ENCODE measurements at places on chromosomes 13 and 19.
A peak's percentile ranks its signal among the peaks of the same experiment; 100 is the strongest.

DNA sequence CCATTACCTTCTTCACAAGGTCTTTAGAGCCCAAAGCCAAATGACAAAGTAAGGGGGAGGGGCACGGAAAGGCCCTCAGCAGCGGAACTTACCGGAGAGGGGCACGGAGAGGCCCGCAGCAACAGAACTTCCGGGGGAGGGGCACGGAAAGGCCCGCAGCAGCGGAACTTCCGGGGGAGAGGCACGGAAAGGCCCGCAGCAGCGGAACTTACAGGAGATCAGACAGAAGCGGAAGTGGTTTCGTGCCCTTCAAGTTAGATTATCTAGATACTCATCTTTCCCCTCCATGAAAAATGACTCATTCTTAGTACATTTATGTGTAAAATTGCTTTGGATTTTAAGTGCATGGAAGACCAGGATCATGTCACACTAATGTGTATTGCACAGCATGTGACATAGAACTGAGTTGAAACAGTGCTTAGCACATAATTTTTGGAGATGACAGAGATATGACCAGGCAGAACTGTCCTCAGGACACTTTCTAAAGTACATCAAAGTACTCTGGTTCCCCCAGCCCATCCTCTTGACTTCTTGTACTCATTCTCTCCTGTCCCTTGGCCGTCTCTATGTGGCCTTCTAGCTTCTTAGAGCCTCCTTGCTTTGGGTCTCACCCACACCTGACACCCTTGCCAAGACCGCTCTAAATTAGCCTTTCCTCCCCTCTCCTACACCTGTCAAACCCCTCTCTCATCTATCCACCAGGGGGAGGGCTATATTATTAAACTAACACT, 25.7 kb upstream of the TPTE2 start:
- no peak for DNase-seq

- peak; percentile 17 for DNase-seq
Measured at GRCh38 chr19:47157431-47158321, 27.0 kb downstream of the SAE1 start.

DNA sequence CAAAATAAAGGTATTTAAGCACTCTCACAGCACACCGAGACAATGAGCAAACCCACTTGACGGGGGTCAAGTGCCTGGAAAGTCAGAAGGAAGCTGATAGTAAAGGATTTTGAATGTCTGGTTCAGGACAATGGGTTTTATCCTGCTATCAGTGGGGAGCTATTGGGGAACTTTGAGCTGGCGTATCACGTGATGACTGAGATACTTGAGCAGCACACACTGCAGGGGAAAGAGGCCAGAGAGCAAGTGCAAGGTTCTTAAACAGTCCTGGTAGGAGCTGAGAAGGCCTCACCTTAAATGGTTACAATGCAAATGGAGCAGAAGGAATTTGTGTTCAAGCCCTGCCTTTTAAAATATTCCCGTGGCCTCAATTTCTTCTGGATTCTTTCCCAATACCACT, 225.3 kb downstream of the LACC1 start:
- no peak for DNase-seq

DNA sequence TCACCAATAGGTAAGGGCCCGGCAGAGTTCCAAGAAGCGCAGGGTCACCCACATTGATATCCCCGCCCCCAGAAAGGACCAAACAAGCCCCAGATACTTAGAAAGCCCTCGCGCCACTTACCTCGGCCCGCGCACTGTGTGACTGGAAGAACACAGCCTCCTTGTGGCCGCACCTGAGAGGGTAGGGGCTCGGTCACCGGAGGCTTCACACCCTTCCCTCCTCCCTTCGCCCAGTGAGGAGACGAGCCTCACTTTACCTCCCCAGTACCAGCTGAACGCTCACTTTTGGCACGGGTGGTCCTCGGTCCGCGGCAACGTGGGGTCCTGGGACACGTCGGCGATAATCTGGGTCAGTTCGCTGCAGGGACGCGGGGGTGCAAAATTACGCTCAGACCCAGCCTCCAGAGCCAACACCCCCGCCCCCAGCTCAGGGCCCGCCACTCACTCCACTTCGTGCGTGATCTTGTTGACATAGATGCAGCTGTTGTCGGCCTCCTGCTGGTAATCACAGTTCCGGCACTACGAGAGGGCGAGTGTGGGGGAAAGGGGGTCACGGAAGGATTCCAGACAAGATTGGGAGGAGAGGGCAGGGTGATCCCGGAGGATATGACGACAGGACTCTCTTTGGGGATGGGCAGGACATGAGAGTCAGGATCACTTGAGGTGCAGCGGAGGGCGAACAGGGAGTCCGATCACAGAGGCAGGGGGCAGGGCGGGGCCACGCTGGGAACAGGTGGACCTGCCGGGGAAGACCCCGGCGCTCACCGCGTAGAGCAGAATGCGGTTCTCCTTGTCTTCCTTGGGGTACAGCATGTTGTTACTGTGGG, 568 bp downstream of the POLR2I start:
- peak; percentile 39 for DNase-seq

- DNase-seq, result no peak
Measured at GRCh38 chr19:47653856-47654255, 44.9 kb downstream of the BICRA start.

- no peak for DNase-seq
Measured at GRCh38 chr13:79382545-79383275, 23.3 kb downstream of the RBM26 start.

DNA sequence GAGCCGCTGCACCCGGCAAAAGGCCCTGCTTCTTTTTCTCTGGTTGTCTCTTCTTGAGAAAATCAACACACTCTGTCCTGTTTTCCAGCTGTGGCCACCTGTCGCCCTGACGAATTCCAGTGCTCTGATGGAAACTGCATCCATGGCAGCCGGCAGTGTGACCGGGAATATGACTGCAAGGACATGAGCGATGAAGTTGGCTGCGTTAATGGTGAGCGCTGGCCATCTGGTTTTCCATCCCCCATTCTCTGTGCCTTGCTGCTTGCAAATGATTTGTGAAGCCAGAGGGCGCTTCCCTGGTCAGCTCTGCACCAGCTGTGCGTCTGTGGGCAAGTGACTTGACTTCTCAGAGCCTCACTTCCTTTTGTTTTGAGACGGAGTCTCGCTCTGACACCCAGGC, 17.2 kb downstream of the LDLR start:
- no peak for DNase-seq

GRCh38 chr19:16293118-16294091, 31.2 kb upstream of the KLF2 start:
- DNase-seq, result peak; percentile 4

- DNase-seq, result no peak
Measured at GRCh38 chr13:78868991-78869390, 210.0 kb upstream of the OBI1 start.

- no peak for DNase-seq
Measured at GRCh38 chr13:49494645-49495044, 1.1 kb upstream of the PHF11 start.

DNA sequence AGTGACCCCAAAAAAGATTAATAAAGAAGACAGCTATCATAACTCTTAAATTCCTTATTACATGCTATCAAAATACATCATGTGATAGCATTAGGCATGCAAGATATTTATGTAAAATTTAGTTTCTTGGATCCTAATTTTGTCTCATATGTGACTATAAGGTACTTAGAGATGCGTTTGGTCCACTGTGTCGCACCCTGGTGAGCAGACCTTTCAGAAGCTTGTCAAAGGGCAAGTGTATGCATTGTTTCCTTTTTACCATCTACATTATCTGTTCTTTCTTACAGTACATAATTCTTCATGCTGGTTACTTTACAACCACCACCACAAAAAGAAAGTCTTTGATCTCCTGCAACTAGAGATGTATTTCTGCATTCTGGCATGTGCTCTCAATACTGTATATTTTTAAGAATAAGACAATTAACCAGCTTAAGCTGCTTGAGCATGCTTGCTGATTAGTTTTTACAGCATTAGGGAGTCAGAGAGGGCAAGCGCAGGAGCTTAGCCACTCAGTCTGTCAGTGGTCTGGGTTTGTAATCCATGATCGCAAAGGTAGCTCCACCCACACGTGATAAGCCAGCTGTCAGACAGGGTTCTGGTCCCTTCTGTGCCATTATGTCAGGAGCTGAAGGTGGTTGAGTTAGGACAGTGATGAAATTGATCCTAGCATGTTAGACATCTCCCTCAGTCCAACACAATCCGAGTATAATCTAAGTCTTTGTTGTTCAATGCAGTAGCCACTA, 500.9 kb downstream of the MYO16 start:
- no peak for DNase-seq

DNA sequence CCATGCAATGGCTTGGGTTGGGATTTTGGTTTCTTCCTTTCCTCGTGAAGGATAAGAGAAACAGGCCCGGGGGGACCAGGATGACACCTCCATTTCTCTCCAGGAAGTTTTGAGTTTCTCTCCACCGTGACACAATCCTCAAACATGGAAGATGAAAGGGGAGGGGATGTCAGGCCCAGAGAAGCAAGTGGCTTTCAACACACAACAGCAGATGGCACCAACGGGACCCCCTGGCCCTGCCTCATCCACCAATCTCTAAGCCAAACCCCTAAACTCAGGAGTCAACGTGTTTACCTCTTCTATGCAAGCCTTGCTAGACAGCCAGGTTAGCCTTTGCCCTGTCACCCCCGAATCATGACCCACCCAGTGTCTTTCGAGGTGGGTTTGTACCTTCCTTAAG, 24.1 kb downstream of the SPC24 start:
- DNase-seq, result no peak

GRCh38 chr13:71149498-71150363, 717.3 kb downstream of the DACH1 start:
- DNase-seq, result no peak

GRCh38 chr13:40191186-40191980, 475.1 kb downstream of the FOXO1 start:
- DNase-seq, result peak; percentile 63

- no peak for DNase-seq
Measured at GRCh38 chr13:113063091-113063491, 42.5 kb upstream of the F7 start.

- DNase-seq, result no peak
Measured at GRCh38 chr19:42424345-42424707, 2.9 kb downstream of the LIPE start.

DNA sequence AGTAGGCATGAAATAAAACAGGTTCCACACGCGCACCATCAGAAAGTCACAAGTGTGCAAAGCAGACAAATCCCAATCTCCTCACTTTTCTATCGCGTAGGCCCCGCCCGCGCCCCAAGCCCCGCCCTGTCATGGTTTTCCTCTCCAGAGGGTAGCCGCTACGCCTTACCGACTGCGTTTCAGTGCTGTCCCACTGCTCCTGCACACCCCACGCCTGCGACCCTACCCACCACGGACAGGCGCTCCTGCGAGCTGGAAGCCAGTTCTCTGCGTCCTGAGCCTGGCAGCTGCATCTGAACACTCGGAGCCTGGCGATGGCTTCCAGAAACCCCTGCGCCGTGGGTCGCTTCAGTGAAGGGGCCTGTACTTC, 379 bp upstream of the ZNF470 start:
- peak; percentile 6 for DNase-seq

GRCh38 chr13:79034341-79034740, 371.7 kb downstream of the RBM26 start:
- no peak for DNase-seq

- DNase-seq, result no peak
Measured at GRCh38 chr13:39335721-39336120, 267.3 kb downstream of the LHFPL6 start.

DNA sequence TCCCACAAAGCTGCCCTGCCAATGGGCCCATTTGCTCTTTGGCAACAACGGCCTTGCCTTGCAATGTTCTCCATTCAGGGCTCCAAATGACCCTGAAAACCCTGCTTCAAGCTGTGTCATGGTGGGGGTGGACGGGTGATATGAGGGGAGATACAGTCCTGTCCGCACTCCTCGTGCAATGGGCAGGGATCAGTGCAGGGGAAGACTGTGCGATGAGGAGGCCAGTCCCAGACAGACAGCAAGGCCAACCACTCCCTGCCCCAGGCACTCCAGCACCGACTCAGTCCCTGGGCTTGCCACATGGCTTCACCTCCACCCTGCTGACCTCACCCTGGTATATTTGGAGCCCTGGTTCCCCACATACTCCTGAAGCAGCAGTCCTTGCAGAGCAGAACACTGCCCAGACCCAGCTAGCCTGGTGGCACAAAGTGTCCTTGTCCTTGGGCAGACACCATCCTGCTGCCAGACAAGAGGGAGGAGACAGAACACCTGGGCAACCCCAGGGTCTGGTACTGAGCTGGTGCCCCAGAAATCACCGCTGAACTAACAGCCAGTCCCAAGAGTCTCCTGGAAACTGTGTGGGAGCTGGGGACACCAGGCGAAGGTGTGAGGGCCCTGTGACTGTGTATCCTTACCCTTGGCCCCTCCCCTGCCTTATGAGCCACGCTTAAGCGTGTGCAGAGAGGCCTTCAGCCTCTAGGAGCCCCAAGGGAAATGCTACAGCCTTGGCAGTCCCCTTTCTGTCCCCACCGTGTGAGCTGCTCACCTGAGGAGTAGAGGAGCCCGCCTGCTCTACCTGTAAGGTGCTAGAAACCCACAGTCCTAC, 9.1 kb upstream of the SLC35E1 start:
- DNase-seq, result no peak

- DNase-seq, result no peak
Measured at GRCh38 chr13:30435911-30436451, 13.7 kb downstream of the UBE2L5 start.

DNA sequence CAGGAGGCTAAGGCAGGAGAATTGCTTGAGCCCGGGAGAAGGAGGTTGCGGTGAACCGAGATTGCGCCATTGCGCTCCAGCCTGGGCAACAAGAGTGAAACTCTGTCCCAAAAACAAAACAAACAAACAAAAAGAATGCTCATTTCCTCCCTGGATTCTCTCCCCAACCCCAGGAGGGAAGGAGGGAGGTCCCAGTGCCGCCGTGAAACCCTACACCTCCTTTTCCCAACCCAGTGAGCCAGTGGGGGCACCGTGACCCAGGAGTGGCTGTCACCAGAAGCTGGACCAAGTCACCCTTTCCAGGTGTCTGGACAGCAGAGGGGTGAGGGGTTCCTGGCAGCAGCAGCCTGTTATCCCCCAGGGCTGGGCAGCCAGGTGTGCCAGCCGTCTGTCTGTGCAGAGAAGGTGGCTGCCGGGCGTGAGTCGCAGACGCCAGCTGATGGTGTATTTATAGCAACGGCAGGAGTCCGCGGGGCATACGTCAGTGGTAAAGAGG, 23.5 kb downstream of the NFIC start:
- DNase-seq, result no peak

DNA sequence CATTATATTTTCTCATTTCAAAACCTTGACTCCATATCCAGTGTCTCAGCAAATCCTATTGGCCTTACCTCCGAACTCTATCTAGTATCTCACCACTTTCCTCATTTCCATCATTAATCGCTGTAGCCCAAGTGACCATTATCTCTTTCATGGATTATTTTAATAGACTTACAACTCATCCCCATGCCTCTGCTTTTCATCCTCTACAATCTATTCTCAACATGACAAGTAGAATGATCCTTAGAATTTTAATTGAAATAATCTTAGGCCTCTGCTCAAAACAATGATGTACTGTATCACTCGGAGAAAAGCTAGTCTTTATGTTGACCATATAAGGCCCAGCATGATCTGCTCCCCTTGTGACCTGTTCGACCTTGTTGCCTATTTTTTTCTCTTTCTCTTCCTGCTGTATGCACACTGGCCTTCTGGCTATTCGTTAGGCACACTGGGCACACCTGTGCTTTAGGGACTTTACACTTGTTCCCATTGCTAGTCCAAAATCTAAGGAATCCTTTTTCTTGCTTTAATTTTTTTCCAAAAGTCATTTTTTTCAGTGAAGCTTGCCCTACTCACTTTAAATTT, 21.4 kb downstream of the DNAJC15 start:
- DNase-seq, result peak; percentile 54
